Right lung (tissue), 10 donors: ENCODE measurements at places on chromosomes 2 and 18. TPM values are rescaled to one million over a fixed set of nuclear protein-coding genes. Genes with fewer than 3 reads are reported as not detected.
A peak's percentile ranks its signal among the peaks of the same experiment; 100 is the strongest.

Gene VWA3B
- polyA plus RNA-seq = 5.0 TPM

Gene POTEC
- polyA plus RNA-seq = not detected

Gene OLA1
- polyA plus RNA-seq = 123 TPM

Gene DSG4
- not detected for polyA plus RNA-seq

Gene SF3B6
- 116 TPM for polyA plus RNA-seq

Gene TSPYL6
- 0.12 TPM for polyA plus RNA-seq

Gene FAP
- polyA plus RNA-seq = 17.1 TPM

Gene MGAT4A
- 19.1 TPM for polyA plus RNA-seq

Gene TMEM169
- polyA plus RNA-seq = 0.90 TPM

DNA sequence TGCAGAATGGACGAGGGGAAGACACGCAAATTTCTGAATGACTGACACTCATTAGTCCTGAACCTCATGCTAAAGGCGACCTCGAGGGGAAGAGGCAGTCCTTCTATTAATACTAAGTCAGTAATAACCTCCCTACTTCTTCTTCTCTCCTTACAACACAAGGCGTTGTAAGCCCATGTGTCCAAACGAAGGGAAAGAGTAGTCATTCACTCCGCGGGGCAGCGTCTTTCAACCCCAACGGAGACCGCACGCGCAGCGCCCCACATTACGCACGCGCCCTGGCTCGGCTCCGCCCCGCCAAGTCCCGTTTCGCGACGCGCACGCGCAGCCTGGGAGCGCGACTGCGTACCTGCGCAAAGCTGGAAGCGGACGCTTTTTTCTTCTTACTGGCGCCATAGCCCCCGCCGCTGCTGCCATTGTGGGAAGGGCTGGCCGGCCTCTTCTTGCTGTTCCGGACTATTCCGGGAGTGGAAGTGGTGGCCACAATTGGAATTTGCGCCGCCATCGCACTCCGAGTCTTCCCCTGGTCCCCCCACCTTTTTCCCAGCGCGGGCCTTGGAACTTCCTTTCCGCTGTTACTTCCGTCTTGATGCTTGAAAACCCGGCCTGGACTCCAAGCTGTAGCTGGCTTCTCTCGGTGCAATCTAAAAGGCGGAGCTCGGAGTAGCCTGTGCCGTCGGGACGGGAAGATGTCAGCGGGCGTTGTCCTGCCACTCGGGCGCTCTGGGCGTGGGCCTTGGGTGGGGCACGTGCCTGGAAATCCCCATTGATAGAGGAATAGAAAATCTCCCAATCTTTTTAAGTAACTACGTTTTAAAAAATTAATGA is at the start of gene INO80C:
INO80C (minus strand) TSS at position 591 of the 828 bp plus-strand sequence; CDS start at position 505, 86 bp downstream.
- DNase-seq = peak; percentile 95

GRCh38 chr18:62325806-62326645 is 916 bp downstream of the TNFRSF11A start:
- no peak for DNase-seq

GRCh38 chr2:70641263-70641784 is 87.7 kb upstream of the TGFA start:
- no peak for DNase-seq

DNA sequence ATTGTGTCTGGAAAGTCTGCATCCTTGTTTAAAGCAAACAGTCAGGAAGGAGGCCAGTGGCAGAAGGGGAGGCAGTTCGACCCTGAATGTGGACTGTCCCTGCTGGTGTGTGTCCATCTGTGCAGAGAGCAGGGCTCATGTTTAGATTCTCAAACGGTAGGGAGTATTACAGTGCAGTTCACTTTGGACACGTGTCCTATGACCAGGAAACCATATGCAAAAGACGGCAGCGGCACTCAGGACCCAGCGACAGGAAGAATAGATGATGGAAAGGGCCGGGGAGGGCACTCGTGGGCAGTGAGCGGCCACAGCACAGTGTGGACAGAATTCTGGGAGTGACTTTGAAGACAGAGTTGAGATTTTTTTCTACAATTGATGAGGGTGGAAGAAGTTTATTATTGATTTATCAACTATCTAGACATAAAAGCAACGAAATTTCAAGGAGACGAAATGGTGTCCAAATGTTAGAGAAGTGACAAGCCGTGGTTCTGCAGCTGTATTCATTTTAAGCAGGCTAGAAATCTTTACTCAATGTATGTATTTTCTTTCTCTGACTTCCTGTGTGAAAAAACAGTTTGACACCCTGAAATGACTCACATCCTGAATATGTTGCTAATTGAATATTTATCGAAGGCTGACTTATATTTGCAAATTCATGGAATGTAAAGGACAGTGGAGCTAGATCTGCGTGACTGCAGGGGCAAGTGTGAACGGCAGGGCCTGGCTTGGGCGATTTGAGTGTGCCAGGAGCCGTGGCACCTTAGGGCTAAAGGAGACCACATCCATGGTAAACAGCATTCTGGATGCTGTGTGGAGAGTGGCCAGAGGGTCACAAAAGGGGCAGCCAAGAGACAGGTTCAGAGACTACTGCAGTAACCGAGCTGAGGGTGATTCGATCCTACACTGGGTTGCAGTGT is 214.2 kb downstream of the PTGR3 start:
- no peak for DNase-seq

GRCh38 chr2:136055929-136056688 is 61.8 kb downstream of the CXCR4 start:
- DNase-seq = no peak

- DNase-seq = no peak
These were observed 251.0 kb upstream of the CHAC2 start for GRCh38 chr2:53516650-53517049.

- DNase-seq = no peak
These were observed 196.0 kb downstream of the LNPK start for GRCh38 chr2:175806125-175806490.

GRCh38 chr2:172926785-172927640 is 148.6 kb upstream of the MAP3K20 start:
- no peak for DNase-seq

DNA sequence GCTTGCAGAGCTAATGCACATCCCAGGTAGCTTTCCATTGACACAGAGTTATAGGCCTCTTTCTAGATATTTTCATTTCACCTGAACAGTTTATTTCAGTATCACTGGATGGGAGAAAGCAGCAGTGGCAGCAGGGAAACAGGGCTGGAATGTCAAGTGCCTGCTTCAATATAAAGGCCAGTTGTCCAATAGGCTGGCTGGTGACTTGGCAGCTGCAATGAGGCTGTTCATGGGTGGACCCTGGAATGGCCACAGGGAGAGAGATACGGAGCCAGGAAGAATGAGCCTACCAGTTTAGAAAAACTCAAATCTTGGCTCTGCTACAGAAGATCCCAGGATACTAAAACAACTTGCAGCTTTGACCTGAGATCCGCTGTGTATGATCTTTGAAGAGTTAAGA is 185.0 kb downstream of the BCL11A start:
- no peak for DNase-seq

GRCh38 chr18:47413327-47413726 is 161.9 kb upstream of the SKOR2 start:
- no peak for DNase-seq

DNA sequence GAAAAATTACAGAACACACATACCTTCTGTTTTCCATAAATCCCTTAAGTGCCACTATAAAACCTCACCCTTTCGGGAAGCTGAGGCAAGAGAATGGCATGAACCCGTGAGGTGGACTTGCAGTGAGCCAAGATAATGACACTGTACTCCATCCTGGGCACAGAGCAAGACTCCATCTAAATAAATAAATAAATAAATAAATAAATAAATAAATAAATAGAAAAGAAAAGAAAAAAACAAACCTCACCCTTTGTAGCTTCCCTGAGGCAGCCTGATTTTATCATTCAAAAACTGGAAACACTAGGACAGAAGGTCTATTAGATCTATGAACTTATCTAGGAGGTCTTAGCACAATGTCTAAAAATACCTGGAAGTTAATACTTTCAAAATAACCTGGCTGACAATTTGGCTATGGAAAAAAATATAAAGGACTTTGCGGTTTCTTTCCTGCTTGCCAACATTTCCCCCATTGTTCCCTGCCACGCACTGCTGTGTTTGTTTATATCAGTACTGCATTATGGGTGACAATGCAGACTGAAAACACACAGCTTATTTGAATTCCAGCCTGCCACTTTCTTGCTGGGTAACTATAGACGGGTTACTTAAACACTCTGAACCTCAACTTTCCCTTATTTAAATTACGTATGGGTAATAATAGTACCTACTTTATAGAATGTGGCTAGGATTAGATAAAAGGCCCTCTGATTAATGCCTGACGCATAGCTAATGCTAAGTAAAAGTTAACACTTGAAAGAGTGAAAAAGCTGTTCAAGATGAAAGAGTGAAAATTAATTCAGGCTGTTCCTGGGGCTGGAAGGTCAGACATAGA is 313.0 kb downstream of the RDH14 start:
- DNase-seq = no peak

- DNase-seq = no peak
These were observed 114.2 kb downstream of the SPHKAP start for GRCh38 chr2:228067309-228067708.

GRCh38 chr2:99156891-99157290 is 2.1 kb downstream of the LIPT1 start:
- no peak for DNase-seq

DNA sequence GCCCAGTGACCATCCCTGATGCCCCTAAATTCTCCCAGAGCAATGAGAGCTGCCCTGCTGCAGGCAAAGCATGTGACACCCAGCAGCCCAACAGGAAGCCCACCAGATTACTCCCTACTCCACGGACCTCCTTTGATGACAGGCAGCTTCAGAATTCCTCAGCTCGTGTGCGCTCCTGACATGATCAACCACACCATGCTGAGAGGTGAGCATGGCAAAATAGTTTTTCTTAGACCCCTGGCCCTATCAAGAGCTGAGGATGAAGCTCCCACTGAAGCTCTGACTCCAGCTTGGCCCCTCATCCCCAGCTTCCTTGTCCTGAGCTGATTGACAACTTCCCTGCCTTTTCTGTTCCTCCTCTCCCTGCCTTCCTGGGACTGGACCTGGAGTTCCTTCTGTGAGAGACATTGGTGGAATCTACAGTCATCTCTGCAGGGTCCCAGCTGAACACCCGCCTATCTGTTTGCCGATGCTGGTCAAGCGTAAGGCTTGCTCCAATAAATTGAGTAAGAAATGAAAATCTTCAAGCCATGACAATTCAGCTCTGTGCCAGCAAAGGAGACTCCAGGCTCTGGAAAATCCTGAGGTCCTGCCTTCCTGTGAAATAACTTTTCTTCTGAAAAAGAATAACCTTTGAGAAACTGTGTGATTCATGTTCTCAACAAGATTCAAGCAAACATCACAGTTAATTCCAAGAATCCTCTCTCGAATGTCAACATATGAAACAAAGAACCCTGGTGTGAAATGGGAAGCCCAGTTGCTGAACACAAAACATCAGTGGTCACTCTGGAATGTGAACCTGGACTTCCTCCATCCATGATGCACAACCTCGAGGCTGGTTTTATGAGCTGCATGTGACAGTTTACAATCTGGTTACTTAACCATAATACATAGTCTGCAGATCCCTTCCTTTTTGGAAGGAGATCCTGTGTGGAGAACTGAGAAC is 201.1 kb downstream of the SPP2 start:
- DNase-seq = no peak

DNA sequence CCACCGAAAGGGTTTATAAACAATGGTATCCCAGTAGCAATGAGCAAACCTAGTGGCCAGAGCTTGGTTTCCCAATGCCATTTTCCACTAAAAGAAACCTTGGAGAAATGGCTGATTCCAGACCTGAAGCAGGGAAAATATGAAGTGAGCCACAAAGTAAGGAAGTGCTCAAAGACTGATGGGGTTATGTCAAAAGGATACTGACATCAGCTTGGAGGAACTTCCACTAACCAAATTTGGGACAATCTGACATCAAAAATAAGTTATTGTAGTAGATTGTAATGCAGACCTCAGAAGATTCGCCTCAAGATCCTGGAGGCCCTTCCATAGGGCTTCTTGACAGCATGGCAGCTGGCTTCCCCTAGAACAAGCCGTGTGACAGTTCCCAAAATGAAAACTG is 79.4 kb upstream of the SP3 start:
- no peak for DNase-seq

- no peak for DNase-seq
These were observed 5.9 kb upstream of the STARD7 start for GRCh38 chr2:96214554-96214953.

- no peak for DNase-seq
These were observed 26.3 kb upstream of the TMEM182 start for GRCh38 chr2:102735416-102736109.

GRCh38 chr18:40911041-40911440 is 1044.0 kb upstream of the PIK3C3 start:
- DNase-seq = no peak

DNA sequence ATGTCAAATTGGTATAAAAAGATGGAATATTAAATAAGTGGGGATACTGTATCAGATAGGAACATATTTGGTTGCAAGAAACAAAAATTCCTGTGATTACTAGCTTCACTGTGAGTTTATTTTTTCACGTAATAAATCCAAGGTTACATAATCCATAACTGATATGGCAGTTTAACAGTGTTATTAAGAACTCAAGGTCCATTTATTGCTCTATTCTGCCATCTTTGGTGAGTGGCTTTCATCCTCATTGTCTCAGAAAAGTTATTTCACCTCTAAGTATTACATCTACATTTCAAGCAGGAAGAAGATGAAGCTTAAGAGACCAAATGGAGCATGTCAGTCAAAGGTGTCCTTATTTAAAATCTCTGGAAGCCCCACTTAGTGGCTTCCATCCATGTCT is 37.2 kb downstream of the YIPF4 start:
- no peak for DNase-seq

- DNase-seq = no peak
These were observed 112.5 kb upstream of the CREB1 start for GRCh38 chr2:207417301-207417718.

- DNase-seq = no peak
These were observed 1012.1 kb downstream of the CNTNAP5 start for GRCh38 chr2:125037135-125037653.

- no peak for DNase-seq
These were observed 49.9 kb upstream of the PARD3B start for GRCh38 chr2:204495381-204495780.

GRCh38 chr2:226994775-226995174 is 158.9 kb downstream of the RHBDD1 start:
- DNase-seq = no peak

DNA sequence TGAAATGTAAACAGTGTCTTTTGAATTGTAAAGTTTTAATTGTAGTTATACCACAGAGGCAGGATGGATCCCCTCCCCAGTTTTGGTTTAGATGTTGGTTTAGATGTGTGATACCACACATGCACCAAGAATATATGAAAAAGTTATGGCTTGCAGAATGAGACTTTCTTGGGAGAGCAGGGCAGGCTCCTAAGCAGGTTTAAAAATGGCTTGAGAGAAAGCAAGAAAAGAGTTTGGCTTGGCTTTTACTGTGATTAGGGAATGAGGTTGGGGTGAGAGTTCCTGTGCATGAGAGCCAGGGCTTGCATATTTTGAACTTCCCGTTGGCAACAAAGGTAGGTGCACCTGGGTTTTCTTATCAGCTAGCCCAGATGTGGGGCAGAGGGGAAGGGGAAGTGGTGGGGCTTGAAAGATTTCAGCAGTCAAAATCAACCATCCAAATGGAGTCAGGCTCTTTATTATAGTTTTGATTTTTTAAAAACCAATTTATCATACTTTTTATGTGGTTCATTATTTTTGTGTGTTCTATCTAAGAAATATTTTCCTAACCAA is 246.9 kb downstream of the MTX2 start:
- no peak for DNase-seq
